ENCODE measurements at places on chromosomes 16 and 17.
A peak's percentile ranks its signal among the peaks of the same experiment; 100 is the strongest.

GRCh38 chr17:76697702-76698465, 12.9 kb downstream of the MXRA7 start:
- no peak for DNase-seq

GRCh38 chr16:86066811-86067210, 167.8 kb downstream of the IRF8 start:
- no peak for DNase-seq

GRCh38 chr17:73598212-73598611, 46.0 kb downstream of the SDK2 start:
- DNase-seq = no peak

- no peak for DNase-seq
These were observed 61.9 kb upstream of the FOXF1 start for GRCh38 chr16:86448306-86448890.

DNA sequence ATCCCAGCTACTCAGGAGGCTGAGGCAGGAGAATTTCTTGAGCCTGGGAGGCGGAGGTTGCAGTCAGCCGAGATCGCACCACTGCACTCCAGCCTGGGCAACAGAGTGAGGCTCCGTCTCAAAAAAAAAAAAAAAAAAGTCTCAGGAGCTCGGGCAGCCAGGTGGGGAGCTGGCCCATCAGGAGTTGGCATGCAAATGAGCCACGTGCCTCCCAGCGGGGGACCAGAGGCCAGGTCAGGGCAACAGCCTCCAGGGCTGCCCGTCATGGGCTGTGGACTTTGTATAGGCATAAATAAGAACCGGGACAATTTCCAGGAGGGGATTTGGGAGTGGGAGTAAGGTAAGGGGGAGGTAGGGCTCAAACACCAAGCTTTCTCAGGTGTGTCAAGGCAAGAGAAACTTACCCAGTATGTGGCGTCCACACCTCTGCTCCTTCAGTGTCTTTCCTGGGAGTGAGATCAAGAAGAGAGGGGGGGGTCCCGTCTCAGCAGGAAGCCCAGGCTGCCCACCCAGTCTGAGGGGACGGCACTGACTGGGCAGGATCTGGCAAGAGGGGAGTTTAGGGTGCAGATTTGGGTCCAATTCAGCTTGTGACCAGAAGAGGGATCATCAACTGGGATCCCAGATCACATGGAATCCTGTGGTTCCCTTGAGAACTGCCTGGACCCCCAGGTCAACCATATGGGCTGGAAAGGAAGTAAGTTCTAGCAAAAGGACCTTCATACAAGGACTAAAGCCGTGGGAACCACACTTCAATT, 22.3 kb upstream of the G6PC1 start:
- DNase-seq = no peak

GRCh38 chr17:28500712-28501379, 5.3 kb upstream of the FOXN1 start:
- no peak for DNase-seq

DNA sequence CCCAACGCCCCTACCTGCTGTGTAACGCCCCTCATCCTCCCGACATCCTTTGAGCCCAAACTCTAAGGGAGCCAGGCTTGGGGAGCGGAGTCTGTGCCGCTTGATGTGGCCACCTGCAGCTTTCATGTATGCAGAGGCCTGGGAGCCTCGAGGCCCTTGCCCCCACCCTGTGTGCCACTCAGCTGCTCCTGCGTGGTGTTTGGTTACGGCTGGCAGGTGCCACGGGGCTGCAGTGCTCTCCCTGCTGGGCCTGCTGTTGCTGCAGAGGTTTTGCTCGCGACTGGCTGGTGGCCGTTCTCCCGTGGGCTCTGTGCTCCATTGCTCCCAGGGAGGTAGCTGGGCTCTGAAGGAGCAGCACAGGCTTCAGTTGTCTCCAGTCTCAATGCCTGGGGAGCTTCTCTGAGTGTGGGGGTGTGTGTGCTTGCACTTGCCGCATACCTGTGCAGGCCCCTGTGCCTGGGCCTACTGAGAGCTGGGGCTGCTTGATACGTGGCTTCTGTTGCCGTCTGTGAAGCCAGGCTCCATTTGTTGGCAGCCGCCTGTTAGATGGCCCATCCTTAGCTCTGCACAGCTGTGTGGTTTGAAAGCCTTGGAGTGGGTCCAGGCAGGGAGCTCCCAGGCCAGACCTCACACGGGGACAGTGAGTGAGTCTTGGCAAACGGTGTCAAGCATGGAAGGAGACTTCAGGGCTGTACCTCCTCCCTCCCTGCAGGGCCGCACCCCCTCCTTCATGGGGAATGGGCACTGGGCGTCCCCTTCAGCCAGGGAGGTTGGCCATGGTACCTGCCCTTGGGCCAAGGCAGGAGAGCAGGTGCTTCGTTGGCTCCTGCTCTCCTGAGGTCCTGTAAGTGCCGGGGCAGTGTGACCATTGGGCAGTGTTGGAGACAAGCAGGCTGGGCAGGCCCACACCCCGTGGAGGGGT, 47.2 kb downstream of the PDPK1 start:
- no peak for DNase-seq

GRCh38 chr16:67519242-67519641, 9.4 kb upstream of the RIPOR1 start:
- no peak for DNase-seq

- no peak for DNase-seq
These were observed 4.3 kb downstream of the SLC16A3 start for GRCh38 chr17:82232876-82233785.

DNA sequence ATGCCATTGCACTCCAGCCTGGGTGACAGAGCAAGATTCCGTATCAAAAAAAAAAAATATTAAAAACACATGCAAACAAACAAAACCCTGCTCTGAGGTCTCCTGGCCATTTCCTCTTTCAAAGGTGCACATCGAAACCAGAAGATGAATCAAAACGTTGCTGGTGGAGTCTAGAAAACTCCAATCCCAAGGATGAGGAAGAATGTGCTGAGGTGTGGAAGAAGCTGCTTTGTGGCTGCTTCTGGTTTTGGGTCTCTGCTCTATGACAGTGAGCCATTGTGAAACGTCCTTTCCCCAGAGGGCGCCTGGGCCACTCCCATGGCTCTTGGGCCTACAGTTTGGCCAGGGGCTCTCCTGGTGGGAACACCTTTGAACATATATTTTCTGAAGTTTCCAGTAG, 112.6 kb downstream of the IRF8 start:
- DNase-seq = no peak

DNA sequence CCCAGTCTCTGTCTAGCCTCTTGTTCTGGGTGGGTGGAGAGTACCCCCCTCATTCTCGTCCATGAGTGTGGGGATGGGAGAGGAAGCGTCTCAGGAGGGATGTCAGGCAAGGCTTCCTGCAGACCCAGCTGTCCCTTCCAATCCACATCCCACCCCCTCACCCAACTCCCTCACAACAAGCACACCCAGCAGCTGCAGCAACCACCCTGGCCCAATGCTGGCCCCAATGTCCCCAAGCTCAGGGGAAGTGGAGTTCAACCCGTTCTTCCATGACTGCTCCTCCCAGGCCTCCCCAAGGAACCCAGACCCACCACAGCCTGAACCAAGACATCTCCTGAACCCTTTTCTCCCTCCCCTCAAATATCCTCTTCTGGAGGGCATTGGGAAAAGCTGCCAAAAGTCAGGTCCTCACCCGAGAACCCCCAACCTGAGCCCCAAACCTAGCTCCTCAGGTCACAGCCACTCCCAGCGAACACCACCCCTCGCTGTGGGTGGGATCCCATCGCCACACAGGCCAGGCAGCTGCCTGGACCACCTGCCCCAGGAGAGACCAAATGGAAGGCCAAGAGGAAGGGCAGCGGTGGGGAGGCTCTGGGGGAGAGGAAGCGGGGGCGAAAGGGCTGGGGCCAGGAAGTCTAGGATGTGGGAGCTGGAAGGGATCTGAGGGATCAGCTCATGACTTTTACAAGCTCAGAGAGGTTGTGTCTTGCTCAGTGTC, 47.6 kb downstream of the FZD2 start:
- no peak for DNase-seq

- DNase-seq = no peak
These were observed 299.7 kb downstream of the C16orf95 start for GRCh38 chr16:87017371-87018012.

- DNase-seq = no peak
These were observed 7.1 kb upstream of the CMTM4 start for GRCh38 chr16:66703406-66704215.

DNA sequence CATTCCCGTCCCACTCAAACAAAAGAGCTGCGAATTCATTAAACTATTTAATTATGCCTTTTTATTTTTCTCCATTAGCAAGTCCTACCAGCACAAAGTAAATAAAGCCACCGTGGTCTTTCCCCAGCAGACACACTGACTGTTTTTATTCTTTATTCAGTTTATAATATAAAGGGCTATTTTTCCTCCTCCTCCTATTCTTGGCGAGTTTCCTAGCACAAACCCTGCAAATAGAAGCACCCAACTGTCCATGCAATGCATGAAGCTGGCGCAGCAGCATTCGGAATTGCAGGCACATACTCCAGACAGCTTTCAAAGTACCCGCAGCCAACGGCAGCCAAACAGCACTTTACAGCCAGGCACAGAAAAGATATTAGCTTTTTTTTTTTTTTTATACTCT, 583.4 kb upstream of the PSMD7 start:
- DNase-seq = no peak

DNA sequence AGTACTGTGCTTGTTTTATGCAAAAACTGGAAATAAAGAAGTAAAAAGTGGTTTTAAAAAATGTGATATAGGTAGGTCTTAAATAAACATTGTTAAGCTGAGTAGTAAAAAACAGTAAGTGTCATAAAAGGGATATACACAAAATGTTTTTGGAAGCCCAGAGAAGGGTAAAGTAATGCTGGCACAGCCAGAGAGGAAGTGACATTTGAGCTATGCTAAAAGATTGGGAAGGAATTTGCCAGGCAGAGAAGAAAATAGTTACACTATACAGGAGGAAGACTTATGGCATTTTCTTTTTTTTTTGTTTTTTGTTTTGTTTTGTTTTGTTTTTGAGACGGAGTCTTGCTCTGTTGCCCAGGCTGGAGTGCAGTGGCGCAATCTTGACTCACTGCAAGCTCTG, 40.8 kb upstream of the TAOK1 start:
- no peak for DNase-seq

DNA sequence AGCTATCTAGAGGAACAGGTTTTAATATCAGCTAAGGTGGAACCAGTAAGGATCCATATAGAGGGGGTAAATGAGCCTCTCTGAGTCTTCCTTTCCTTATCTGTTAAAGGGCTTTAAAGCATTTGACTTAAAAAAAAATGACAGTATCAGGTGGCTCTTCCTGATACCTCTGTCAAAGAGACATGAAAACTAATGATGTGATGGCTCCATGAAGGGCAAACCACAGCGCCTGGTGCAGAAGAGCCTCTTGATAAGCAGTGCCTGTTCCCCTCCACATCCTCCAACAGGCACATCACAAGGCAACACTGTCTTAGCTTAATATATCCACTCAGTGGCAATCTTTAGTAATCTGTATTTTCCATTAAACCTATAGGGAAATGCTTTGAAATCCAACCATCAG, 68.9 kb downstream of the USP31 start:
- DNase-seq = no peak

GRCh38 chr16:78706637-78707036, 607.2 kb downstream of the WWOX start:
- DNase-seq = no peak

DNA sequence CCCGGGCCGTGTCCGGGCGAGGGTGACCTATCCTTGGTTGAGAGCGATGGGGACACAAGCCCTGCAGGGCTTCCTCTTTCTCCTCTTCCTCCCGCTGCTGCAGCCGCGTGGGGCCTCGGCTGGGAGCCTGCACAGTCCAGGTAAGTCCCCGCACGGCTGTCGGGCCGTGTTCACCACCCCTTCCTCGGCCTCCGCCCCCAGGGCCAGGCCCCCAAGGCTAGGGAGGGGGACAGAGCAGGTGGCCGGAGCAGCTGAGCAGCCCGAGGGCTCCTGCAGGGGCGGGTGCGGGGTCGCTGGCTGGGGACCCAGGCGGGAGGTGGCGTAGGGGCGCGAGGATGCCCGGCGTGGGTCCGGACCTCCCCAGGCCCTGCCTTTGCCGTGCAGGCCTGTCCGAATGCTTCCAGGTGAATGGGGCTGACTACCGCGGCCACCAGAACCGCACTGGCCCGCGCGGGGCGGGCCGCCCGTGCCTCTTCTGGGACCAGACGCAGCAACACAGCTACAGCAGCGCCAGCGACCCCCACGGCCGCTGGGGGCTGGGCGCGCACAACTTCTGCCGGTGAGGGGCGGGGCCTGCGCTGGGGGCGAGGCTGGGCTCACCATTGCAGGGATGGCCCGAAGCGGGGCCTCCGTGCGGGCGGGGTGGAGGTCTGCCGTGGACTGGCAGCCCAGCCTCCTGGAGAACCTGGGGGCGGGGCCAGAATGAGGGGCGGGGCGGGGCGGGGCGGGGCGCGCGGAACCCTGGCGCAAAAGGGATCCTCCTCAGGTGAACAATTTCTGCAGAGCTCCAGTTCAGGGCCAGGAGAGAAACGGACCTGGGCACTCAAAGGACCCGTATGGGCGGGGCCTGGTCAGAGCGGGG, 631 bp downstream of the KREMEN2 start:
- DNase-seq = peak; percentile 71

GRCh38 chr16:52501746-52502145, 45.2 kb downstream of the TOX3 start:
- DNase-seq = no peak

DNA sequence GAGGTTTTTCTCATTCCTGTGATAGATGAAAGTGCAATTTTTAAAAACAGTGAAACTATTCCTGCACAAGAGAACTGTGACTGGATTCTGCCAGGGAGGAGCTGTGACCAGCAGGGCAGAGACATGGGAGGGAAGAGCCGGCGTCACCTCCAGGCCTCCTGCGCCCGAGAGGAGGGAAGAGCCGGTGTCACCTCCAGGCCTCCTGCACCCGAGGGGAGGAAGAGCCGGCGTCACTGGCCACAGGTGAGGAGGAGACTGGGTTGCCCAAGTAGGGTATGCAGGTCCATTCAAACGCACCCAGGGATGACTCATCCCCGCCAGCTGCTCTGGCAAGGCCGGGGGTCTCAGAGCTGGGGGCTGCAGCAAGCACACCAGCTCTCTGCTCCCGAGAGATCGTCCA, 56.7 kb downstream of the METRNL start:
- no peak for DNase-seq

GRCh38 chr17:72972263-72972951, 120.1 kb downstream of the SLC39A11 start:
- no peak for DNase-seq

DNA sequence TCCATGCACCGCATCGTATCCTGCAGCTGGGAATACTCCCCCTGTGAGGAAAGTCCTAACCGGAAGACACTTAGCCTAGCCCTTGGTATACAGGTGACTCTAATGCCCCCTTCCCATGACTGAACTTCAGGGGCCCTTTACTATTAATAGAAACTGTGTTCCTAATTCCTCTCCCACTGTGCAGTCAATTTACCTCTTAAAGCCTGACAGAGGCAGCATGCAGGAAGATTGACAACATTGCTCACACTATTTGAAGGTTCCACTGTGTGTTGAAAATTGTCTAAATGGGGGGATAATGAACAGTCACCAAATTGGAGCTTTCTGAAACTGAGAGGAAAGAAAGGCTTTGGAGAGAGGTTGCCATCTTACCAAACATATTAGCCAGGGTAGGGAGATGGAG, 222.6 kb downstream of the SHISA9 start:
- DNase-seq = no peak

DNA sequence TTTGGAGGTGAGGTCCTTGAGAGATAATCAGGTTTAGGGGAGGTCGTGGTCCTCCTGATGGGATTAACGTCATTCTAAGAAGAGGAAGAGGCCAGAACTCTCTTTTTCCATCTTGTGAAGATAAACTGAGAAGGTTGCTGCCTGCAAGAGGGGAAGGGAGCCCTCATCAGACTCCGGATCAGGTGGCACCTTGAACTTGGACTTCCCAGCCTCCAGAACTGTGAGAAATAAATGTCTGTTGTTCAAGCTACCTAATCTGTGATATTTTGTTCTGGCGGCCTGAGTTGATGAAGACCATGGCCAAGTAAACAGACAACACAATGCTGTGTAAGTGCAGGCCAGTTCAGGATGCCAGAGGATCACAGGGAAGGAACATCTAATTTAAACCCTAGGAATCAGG, 10.9 kb upstream of the PRKCB start:
- no peak for DNase-seq

All from activated T-cell treated with anti-CD3 and anti-CD28 coated beads for 48 hours (primary cell).